ENCODE measurements at places on chromosomes 16 and 17.

GRCh38 chr16:81478876-81479511, 34.4 kb downstream of the CMIP start:
- ATAC-seq, result peak; percentile 27

DNA sequence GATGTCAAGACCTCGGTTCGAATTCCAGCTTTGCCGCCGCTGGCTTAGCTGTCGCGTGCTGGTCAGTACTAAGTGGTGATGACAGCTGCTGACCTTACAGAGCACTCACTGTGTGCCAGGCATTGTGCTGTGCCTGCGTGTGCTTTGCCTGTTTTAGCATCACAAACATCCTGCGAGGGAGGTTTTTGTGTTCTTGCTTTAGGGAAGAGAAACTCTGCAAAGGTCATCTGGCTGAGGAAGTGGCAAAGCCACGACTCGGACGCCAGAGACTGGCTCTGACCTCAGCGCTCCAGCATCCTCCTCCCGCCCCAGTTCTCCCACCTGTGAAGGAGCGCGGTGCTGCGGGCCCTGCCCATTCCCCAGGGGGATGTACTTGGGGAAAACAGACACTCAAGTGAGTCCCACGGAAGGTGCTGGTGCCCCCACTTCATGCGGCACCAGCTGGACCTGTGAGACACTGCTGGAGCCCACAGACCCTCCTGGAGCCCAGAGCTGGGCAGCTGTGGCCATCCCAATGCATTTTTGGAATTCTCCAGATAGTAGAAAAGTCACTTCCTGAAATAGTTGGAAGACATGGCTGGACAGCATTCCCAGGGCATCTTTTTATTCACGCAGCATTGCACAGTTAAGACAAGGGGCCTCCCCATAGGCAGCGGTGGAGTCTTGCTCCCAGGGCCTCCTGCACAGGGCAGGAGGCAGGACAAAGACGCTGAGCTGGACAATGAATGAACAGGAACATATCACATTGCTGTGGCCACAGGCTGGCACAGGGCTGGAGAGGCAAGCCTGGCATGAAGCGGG, 20.0 kb upstream of the HERPUD1 start:
- ATAC-seq, result peak; percentile 36

DNA sequence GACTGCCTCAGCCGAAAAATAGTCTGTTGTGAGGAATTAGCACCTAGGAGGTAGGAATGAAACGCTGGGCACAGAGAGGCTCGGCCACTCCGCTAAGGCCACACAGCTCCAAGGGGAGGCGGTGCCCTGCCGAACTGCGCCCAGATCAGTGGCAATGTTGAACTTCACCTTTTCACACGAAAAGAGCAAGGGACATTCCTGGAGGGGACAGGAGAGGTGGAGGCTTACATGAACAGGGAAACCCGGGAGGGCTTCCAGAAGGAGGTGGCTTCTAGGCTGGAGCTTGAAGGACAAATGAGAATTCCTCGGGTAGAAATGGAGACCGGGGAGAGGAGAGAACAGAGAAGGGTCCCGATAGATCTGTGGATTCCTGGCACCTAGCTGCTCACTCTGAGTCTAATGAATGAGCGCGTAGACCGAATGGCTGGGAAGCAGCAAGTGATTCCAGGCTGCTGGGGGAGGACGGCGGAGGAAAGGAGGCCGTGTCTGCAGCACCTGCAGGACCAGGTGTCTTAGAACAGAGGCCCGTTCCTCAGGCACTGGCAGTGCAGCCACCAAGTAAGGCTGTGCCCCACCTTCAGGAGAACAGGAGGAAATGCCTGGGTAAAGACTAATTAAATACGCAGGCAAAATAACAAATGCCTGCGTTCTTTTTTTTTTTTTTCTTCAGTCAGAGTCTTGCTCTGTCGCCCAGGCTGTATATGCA, 722 bp upstream of the SLC38A10 start:
- ATAC-seq, result peak; percentile 71

GRCh38 chr17:49362723-49363117, 670 bp upstream of the ZNF652 start:
- no peak for ATAC-seq

DNA sequence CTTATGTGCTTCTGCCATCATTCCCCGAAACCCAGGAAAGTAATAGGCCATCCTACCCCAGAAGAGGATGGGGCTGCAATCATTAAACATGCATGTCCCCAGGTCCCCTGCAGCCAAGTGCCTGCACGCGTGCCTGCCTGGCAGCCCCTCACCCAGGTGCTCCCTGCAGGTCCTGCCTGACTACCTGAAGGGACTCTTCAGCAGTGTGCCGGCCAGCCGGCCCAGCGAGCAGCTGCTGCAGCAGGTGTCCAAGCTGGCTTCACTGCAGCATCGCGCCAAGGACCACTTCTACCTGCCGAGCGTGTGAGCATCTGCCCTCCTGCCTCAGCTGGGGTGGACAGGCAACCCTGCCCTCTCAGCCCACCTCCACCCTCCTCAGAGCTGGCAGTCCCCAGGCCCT, 16.2 kb upstream of the ALKBH5 start:
- ATAC-seq, result no peak

DNA sequence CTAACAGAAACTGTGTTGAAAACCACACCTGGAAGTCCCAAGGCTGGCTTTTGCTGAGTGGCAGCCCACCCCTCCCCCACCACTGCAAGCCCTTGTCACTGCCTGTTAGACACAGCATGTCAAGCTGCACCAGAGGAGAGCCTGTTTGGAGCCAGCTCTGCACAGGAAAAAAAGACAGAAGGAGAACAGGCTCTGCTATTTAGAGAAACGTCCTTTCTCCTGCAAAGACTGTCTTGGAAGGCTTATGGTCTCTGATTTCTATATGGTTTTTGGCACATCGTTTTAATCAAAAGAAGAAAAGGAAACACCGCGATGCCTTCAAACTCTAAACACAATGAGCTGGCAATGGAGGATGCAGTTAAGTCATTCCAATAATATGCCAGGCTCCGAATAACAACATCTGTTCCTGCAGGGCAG, 275.5 kb downstream of the MAP2K4 start:
- ATAC-seq, result no peak

DNA sequence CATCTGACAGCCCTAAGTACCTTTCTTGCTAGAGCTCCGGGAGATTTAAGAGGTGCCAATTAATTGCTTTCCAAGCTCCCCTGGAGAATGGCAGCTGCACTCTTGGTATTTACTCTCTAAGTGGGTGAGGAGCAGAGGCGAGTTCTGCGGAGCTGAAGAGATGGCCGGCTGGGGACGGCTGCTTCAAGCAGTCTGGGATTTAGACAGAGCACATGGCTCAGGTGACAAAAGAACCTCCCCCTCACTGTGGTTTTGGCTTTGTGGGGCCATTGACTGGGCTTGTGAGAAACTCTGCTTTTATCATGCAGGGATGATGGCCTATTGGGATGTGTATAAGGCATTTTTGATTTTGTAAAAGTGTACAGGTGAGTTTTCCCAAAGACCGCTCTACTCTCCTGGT, 239.3 kb upstream of the EEF2KMT start:
- no peak for ATAC-seq

DNA sequence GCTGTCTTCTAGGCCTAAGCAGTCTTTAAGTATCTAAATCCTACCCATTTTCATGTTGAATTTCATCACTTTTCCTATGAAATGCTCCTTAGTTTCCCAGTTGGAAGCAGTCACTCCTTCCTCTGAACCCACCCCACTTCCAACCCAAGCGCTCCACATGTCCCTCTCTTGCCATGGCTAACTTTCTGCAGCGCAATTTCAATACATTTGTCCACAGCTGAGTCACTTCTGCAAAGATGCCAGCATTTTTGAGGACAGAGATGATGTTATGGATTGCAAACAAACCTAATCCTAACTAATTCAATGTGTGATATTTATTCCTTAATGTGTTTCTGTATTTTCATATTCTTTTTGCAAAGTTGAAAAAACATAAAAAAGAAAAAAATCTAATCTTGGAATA, 71.7 kb downstream of the HLF start:
- ATAC-seq, result no peak

- ATAC-seq, result peak; percentile 17
Measured at GRCh38 chr17:74904687-74905409, 11.4 kb upstream of the FADS6 start.

GRCh38 chr16:88301431-88301830, 81.3 kb upstream of the ZNF469 start:
- no peak for ATAC-seq

- ATAC-seq, result no peak
Measured at GRCh38 chr17:58313815-58314705, 14.5 kb downstream of the TSPOAP1 start.
